Pericardium fibroblast (primary cell): ENCODE measurements at places on chromosomes 6 and 20. TPM values are rescaled to one million over a fixed set of nuclear protein-coding genes. Genes with fewer than 3 reads are reported as not detected.

The ID1 gene
- total RNA-seq: 150 and 254 TPM in 2 replicates

The CLPSL2 gene
- total RNA-seq: not detected in 2 replicates

The TCP11 gene
- total RNA-seq: not detected in 2 replicates

The RNF39 gene
- not detected in 2 replicates for total RNA-seq

The DNAAF9 gene
- total RNA-seq: 10.0 and 11.4 TPM in 2 replicates

The C6orf52 gene
- 0.23 TPM in 1 of 2 replicates, not detected in the other for total RNA-seq

The SIRPD gene
- not detected in 2 replicates for total RNA-seq

The DZANK1 gene
- 0.17 and 0.35 TPM in 2 replicates for total RNA-seq

The RIMS1 gene
- not detected in 2 replicates for total RNA-seq

The PPIL4 gene
- 17.9 and 23.9 TPM in 2 replicates for total RNA-seq

The PTCRA gene
- not detected in 2 replicates for total RNA-seq

The OXT gene
- not detected in 2 replicates for total RNA-seq

The SLC17A3 gene
- total RNA-seq: not detected in 2 replicates

The GSTA2 gene
- not detected in 2 replicates for total RNA-seq

The MYLK2 gene
- not detected in 2 replicates for total RNA-seq

The MLN gene
- total RNA-seq: not detected in 2 replicates

The E2F1 gene
- total RNA-seq: 1.5 and 1.8 TPM in 2 replicates

The UBE2J1 gene
- 26.9 and 35.1 TPM in 2 replicates for total RNA-seq

The PI16 gene
- 0.35 and 0.43 TPM in 2 replicates for total RNA-seq

The SPATS1 gene
- not detected in 2 replicates for total RNA-seq

The ARHGAP40 gene
- total RNA-seq: not detected in 2 replicates

The KHDRBS2 gene
- total RNA-seq: not detected in 2 replicates

The SLC32A1 gene
- total RNA-seq: not detected in 2 replicates

The FRK gene
- 0.26 and 1.2 TPM in 2 replicates for total RNA-seq

The ECT2L gene
- not detected in 2 replicates for total RNA-seq

The GDAP1L1 gene
- not detected in 2 replicates for total RNA-seq

The SYCP2L gene
- not detected in 2 replicates for total RNA-seq

The SPEF1 gene
- total RNA-seq: 0.23 TPM in 1 of 2 replicates, not detected in the other

The AGER gene
- total RNA-seq: 0.43 and 0.82 TPM in 2 replicates

The TRIM15 gene
- not detected in 2 replicates for total RNA-seq

The PAK5 gene
- total RNA-seq: not detected in 2 replicates

The TPD52L2 gene
- 129 and 137 TPM in 2 replicates for total RNA-seq

The PKIB gene
- total RNA-seq: 0.26 and 2.6 TPM in 2 replicates

The RING1 gene
- 12.3 and 12.8 TPM in 2 replicates for total RNA-seq

The EYS gene
- not detected in 2 replicates for total RNA-seq

The SLC22A3 gene
- total RNA-seq: 7.4 and 10.3 TPM in 2 replicates

The PCSK2 gene
- total RNA-seq: not detected in 2 replicates

The BMP2 gene
- total RNA-seq: 0.35 and 1.2 TPM in 2 replicates

The FAM83C gene
- total RNA-seq: not detected in 2 replicates

The BCAS1 gene
- 0.17 TPM in 1 of 2 replicates, not detected in the other for total RNA-seq

The TBX18 gene
- total RNA-seq: 29.6 and 61.3 TPM in 2 replicates

The OLIG3 gene
- total RNA-seq: not detected in 2 replicates

The NOX3 gene
- total RNA-seq: not detected in 2 replicates

The SRMS gene
- not detected in 2 replicates for total RNA-seq

The SLC35B2 gene
- 64.7 and 65.8 TPM in 2 replicates for total RNA-seq

The ANKEF1 gene
- 0.58 and 0.68 TPM in 2 replicates for total RNA-seq

The BPIFB1 gene
- total RNA-seq: not detected in 2 replicates

The ABHD16B gene
- total RNA-seq: not detected in 2 replicates

The NAA20 gene
- total RNA-seq: 30.3 and 43.2 TPM in 2 replicates

The SAMHD1 gene
- 62.1 and 88.6 TPM in 2 replicates for total RNA-seq

The SIRPB2 gene
- total RNA-seq: not detected in 2 replicates

The SLC52A3 gene
- not detected in 2 replicates for total RNA-seq

The FKBP1A gene
- total RNA-seq: 94.6 and 124 TPM in 2 replicates
